ENCODE measurements at places on chromosomes 1 and 21.

GRCh38 chr1:19411612-19412011 lies 73.7 kb downstream of the CAPZB start:
- DNase-seq, result no peak

- DNase-seq, result no peak
Measured at GRCh38 chr1:244705261-244706234, 52.6 kb downstream of the DESI2 start.

GRCh38 chr1:29983321-29983720 lies 740.1 kb downstream of the MATN1 start:
- no peak for DNase-seq

DNA sequence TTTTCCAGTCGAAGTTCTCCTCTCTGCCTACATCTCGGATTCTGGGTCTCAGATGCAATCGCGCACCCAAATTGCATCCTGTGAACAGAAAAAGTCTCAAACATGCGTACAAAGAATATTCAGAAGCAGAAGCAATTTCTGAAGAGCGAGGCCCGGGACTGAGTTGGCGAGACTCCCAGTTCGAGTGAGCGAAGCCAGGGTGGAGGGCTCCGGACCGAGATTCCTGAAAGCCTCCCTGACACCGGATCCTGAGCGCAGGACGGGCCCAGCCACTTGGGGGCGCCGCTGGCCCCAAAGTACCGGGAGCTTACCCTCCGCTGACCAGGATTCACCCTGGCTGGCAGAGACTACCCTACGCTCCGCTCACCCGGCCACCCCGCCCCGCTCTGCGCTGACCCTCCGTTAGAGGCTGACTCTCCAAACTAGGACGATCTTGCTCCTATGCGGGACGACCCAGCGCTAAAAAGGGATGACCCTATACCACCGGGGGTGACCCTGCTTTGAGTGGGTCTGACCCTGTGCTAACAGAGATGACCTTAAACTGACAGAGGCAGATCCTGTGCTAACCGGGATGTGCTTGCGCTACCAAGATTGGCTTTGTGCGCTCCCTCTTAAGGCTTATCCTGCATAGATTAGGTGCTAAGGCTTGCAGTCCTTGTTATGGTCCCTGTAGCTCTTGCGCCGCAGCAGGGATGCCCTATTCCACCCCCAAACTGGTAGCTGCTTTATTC lies 12.1 kb downstream of the FOXD2 start:
- no peak for DNase-seq

DNA sequence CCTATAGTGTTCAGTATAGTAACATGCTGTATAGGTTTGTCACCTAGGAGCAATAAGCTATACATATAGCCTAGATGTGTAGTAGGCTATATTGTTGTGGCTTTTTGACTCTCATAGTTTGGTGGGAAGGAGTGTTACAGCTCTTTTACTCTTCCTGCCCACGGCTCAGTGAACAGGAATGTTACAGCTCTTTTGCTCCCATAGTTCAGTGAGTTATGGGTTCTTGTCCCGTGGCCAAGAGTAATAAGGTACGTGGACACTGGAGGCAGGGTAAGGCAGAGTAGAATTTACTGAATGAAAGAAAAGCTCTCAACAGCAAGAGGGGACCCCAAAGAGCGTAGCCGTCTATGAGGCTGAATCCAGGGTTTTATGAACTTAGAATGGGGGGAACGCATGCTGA lies 734.3 kb downstream of the ADGRL2 start:
- DNase-seq, result no peak

DNA sequence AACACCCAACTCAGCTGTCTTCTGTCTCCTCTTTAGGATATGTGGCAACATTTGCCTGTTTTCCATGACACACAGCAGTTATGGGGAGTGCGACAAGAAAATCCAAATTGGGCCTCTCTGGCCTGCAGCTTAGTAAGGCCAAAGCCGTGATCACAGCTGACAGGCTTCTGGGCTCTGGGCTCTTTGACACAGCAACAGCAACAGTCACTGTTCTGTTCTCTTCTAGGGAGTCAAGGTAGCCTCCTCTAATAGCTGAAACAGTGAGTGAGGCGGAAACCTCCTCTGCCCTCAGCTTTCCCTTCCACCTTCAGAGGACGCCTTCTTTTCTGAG lies 19.0 kb downstream of the CLCA1 start:
- no peak for DNase-seq

GRCh38 chr21:16912075-16912474 lies 600.8 kb upstream of the CXADR start:
- DNase-seq, result no peak

- no peak for DNase-seq
Measured at GRCh38 chr1:83706354-83706938, 292.5 kb downstream of the TTLL7 start.

DNA sequence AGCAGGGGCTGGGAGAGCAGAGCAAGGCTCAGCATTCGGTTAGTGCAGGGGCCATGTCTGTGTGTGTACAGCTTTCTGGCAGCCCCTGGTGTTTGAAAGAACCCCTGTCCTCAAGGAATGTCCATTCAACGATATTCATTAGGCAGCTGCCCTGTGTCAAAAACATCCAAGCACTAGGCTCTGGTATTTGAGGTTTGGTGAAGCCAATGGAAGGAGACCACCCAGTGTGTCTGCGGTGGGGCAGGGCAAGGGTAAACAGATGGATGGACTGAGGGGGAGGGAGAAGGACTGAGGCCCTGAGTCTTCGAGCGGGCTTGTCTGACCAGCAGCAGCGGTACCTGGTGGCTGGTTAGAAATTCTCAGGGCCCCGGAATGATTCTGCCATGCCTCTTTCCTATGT lies 155.6 kb upstream of the KLHDC7A start:
- no peak for DNase-seq

GRCh38 chr1:212699625-212700222 lies at the start of gene BATF3:
TSS of gene BATF3 (minus strand) at chr1:212699840. CDS start at chr1:212699762, 78 bp downstream.
- no peak for DNase-seq

DNA sequence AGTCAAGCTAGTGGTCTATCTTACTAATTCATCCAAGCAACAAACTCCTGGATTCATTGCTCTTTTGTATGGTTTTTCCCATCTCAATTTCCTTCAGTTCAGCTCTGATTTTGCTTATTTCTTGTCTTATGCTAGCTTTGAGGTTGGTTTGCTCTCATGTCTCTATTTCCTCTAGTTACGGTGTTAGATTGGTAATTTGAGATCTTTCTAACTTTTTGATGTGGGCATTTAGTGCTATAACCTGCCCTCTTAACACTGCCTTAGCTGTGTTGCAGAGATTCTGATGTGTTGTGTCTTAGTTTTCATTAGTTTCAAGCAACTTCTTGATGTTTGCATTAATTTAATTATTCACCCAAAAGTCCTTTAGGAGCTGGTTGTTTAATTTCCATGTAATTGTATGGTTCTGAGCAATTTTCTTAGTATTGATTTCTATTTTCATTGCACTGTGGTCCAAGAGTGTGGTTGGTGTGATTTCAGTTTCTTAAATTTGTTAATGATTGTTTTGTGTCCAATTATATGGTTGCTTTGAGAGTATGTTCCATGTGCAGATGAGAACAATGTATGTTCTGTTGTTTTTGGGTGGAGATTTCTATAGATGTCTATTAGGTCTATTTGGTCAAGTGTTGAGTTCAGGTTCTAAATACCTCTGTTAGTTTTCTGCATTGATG lies 154.6 kb downstream of the PLPPR5 start:
- no peak for DNase-seq

DNA sequence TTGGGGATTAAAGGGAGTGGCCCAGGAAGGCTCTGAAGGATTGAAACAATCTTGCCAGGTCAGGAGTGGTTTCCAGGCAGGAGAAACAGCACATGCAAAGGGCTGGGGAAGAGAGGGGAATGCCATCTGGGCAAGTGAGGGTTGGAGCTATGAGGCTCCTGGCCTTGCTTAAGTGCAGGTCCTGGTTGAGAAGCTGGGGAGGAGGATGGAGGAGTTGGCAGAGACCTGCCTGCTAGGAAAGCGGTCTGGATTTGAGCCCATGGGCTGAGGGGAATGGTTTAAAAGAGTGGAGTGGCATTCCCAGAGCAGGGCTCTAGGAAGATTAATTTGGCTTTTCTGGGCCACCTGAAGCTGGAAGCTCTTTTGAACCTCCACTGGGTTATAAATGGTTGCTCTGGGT lies 9.2 kb downstream of the IGSF21 start:
- no peak for DNase-seq

- no peak for DNase-seq
Measured at GRCh38 chr1:234579967-234580366, 30.0 kb downstream of the IRF2BP2 start.

- no peak for DNase-seq
Measured at GRCh38 chr1:20410503-20410902, 75.5 kb downstream of the CAMK2N1 start.

GRCh38 chr1:156665539-156665938 lies 11.7 kb downstream of the NES start:
- DNase-seq, result no peak

- no peak for DNase-seq
Measured at GRCh38 chr1:24558902-24559791, 3.3 kb downstream of the NCMAP start.

GRCh38 chr1:10939654-10940450 lies 72.6 kb upstream of the TARDBP start:
- peak; percentile 59 for DNase-seq

- DNase-seq, result no peak
Measured at GRCh38 chr21:38241029-38241740, 15.6 kb upstream of the KCNJ15 start.

GRCh38 chr1:198056255-198056654 lies 100.5 kb upstream of the NEK7 start:
- no peak for DNase-seq

DNA sequence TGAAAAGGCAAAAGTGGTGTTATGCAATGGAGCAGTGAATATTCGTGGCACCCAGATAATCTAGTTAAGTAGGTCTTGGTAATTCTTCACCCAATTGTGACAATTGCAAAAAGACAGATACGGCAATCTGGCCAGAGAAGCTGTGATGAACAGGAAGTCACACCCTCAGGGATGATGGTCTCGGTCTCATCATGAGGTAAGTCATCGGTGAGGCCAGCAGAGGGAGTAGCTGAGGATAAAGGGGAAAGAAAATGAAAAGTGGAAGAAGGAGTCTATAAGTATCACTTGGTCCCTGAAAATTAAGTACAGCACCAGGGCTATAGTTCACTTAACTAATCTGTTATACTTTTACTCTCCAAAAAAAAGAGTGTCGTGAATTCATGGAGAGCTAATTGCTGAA lies 258.8 kb upstream of the NCAM2 start:
- no peak for DNase-seq

DNA sequence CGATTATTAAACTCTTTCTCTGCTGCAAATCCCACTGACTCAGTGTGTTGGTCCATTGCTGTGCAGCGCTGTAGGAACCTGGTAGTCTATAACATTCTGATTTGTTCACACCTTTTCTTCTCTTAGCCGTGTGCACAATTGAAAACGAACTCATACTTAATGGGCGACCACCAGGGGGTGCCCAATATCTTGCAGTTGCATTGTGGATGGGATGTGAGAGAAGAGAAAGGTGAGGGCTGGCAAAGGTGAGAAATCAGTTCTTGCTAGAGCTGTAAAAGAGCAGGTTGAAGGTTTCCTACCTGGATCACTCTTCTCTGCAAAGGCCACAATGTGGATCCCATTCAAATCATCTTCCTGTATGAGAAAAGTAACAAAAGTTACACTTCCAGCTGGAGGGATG lies 51.0 kb downstream of the CASQ2 start:
- peak; percentile 4 for DNase-seq

- peak; percentile 22 for DNase-seq
Measured at GRCh38 chr21:46183910-46184624, at the start of gene SPATC1L. TSS of gene SPATC1L (minus strand) at chr21:46184459. CDS start at chr21:46182816, 1,643 bp downstream.

- DNase-seq, result no peak
Measured at GRCh38 chr1:29584776-29585175, 348.5 kb downstream of the PTPRU start.

DNA sequence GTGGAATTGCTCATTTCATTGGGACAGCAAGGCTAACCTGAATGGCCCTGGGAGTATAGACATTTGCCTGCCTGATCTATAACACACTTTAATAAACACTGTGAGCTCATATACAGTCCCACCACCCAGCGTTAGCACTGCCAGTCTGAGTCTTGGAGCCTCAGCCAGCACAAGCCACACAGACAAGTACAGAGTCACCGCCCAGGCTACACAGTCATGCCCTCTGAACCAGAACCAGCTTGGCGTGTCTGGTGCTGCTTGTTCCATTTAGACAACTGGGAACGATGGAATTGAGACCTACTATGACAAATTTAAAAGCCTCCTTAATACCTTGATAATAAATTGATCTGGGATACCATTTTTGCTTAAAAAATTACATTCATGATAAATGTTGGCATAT lies 31.6 kb downstream of the NID1 start:
- DNase-seq, result no peak

DNA sequence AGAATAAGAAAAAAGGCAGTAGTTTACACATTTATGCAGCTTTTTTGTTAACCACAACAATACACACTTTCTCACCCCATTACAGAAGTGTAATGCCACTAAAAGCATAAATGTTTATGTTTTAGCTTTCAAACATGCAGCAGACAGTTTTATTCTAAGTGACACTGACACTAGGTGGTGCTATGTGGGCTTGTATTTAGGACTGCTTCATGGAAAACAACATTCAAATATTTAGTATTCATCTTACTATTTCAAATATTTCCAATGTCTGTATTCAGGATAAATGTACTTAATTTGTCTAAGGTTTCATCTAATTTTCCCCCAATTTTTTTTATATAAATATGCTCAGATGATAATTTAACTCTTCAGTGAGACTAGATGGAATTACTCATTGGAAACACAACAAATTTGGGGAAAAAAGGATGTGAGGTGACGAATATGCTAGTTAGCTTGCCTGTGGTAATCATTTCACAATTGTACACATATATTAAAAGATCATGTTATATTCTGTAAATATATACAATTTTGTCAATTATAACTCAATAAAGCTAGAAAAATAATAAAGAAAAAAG lies 71.4 kb downstream of the USP1 start:
- DNase-seq, result no peak
